ENCODE measurements at places on chromosomes 6 and 20.
A peak's percentile ranks its signal among the peaks of the same experiment; 100 is the strongest.

- DNase-seq: no peak
Measured at GRCh38 chr20:40468759-40469158, 220.3 kb downstream of the MAFB start.

DNA sequence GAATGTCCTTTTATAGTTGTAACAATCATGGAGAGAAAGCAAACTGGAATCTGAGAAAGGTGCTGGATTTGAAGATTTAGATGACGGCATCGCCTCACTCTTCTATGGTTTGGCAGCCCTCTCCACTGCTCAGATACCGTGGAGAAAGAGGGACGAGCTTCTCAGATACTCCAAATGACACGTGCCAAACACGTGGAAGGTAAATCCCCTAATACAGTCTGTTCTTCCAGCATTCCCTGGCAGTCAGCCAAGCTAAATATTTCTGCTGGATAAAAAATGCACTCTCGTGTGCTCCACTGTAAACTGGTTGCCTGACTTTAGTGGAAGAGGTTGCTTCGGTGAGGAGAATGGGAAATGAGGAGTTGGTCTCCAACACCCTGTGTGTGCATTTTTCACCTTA lies 16.7 kb upstream of the PRDM1 start:
- DNase-seq: no peak

DNA sequence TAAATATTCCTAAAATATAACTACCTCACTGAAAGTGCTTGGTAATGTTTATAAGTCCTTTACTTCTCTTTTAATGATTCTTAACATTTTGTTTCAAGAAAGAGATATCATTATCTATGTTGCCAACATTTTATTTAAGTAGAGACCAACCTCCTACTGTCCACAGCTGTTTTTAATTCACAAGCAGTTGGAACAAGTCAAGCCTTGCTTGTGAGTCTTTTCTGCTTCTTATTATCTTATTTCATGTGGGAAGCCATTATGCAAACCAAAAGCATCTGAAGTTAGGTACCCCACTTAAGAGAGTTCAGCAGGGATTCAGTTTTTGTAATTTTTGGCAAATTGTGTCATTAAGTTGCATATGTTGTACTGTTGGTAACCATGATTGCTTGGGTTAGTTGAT lies 1714.5 kb downstream of the GRIK2 start:
- no peak for DNase-seq

GRCh38 chr20:38297916-38298674 lies 5.9 kb upstream of the BPI start:
- no peak for DNase-seq

DNA sequence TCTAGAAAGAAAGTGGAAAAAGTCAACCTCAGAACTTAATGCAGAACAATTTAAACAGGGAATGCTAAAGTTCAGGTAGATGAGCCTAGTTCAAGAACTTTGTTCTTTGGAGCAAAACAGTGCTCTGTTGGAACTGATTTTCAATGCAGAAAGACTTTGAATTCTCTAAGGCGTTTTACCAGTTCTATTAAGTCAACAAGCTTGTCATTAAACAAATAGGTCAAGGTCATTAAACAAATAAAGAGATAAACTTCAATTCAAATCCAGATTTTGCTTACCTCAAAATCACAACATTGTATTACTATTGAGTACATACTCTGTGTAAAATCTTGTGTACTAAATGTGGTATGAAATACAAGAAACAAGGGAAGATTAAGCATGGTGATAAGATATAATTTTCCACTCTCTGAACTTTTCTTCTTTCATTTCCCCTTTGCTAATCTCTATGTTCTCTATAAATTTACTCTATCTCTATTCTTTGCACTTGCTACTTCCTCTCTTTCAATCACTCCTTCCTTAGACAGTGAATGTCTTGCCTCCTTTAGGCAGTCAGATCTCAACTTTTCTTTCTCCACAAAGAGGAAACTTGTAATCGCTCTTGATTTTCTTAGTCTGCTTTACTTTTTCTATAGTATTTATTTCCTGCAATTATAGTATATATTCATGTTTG lies 160.8 kb upstream of the KHDRBS2 start:
- no peak for DNase-seq

GRCh38 chr6:22017766-22018165 lies 279.1 kb downstream of the PRL start:
- no peak for DNase-seq

DNA sequence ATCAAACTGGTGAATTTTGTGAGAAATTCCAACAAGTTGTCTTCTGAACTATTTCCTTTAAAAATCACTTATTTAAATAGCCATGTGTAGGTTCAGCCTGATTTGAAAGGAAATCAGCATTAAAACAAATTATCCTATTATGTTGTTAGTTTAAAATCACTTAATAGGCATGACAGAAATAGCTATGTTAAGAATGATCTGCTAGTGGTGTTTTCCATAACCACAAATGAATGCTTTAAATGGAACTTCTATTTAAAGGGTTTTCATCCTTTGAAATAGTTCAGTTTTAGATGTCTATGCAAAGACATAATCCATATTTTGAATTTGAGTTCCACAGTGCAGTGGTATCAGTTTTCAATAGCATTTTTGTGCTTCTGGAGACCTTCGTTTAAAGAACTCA lies 120.1 kb downstream of the PLEKHG1 start:
- DNase-seq: no peak

DNA sequence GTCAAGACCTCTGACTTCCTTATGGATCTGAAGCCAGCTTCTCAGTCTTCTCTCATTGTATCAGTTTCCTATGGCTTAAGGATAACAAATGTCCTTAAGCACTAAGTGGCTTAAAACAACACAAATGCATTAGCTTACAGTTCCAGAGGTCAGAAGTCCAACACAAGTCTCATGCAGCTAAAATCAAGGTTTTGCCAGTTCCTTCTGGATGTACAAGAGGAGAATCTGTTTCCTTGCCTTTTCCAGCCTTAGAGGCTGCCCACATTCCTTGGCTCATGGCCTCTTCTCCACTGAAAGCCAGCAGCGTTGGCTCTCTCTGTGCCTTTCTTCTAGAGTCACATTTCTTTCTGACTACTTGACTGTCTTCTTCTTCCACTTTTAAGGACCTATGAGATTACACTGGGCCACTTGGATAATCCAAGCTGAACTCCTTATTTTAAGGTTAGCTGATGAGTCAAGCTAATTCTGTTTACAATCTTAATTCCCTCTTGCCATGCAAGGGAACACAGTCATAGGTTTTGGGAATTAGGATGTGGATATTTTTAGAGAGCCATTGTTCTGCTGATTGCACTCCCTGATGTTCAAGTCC lies 179.0 kb downstream of the BCAS1 start:
- DNase-seq: no peak

GRCh38 chr6:31194061-31194834 lies 23.8 kb upstream of the POU5F1 start:
- DNase-seq: no peak

GRCh38 chr6:82040405-82041221 lies 206.9 kb downstream of the IBTK start:
- DNase-seq: no peak

DNA sequence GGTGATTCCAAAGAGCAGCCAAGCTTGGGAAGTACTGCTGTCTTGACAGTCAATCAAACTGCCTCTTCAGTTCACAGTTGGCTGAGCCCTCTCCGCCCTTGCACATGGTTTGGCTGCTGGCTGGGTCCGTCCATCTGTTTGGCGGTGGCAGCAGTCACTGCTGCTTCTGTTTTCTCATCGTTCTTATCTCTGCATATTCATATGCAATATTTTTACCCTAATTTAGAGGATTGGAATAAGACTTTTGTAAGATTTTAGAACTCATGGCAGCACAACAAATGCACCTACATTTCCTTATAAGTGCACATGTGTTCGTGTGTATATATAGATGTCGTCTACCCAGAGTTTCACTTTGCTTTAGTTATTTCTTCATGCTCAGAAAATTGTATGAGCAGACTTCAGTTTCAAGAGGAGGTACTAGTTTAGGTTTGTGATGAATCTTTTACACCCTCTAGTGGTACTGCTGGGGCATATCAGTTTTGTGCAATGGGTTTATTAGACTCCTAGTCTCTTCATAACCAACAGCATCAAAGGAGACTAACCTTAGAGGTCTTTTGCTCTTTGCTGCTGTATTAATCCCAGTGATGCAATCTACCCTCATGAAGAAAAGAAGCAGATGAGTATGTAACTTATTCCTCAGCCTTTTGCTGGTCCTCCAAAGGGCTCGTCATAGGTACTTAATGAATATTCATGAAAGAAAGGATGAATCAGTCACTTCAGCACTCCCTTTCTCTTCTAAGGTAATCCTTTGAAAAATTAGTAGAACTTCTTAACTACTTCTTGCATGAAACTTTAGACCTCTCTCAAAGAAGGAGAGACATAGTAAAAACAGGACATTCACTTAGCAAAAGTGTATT lies 44.3 kb downstream of the KHDC1L start:
- DNase-seq: no peak

DNA sequence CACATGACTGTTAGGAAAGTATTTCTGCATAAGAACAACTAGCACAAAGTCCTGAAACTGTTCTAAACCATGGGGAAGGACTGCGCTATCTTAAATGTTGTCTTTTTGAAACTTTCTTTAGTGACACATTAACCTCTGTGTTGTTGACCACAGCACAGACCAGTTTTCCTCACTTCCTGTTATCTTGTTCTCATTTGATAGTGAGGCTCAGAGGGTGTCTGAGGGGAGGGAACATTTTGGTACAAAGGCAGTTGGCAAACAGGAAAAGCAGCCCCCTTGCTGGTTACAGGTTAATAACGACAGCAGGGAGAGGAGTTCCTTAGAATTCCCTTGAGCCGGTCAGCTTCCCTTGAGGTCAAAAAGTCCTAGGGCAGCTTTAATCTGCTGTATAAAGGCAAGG lies 143.5 kb upstream of the BMP2 start:
- no peak for DNase-seq

- DNase-seq: no peak
Measured at GRCh38 chr6:132388291-132388690, 13.0 kb downstream of the MOXD1 start.

- no peak for DNase-seq
Measured at GRCh38 chr6:8027965-8028651, 36.1 kb downstream of the BLOC1S5 start.

DNA sequence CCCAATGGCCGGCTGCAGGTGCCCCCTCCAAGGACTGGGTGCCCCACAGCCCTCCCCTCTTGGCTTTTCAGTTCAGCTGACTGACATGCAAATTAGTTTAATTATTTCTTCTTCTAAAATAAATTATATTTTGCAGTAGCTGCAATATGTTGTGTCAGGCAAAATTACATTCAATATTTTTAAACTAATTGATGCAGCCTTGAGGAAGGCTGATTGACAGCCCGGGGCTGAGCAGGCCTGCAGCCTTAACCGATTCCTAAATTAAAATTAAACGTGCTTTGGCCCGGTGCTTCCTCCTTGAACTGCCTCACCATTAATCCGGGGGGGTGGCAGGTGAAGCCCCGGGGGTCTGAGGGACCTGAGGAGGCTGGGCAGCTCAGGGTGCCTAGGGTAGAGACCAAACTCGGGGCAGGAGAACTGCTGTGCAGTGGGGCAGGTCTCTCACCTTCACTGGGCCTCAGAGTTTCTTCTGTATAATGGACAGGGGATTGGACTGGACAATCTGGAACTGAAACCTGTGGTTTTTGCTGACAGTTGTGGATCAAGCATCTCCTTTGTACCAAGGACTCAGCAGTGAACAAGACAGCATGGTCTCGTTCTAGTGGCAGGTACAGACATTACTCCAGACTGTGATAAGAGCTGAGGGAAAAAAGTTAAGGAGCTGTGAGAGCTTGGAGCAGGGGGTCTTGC lies 72.5 kb downstream of the CD40 start:
- DNase-seq: no peak

GRCh38 chr6:44291841-44292240 lies 21.3 kb downstream of the AARS2 start:
- DNase-seq: no peak

DNA sequence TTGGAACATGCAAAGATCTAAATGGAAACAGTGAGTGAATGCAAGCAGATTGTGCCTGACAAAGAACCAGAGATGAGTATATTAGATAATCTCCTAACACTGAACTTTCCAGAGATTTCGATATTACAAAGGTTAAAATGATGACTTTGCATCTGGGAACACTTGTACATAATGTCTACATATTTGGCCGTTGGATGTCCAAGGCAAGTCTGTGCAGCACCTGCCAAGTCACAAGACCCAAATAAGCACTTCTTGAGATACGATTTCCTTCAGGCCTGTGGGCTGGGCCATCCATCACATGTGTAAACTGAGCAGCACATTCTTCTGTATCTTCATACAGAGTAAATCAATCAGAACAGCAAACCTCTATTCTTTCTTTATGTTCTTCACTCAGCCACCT lies 32.5 kb upstream of the SMLR1 start:
- no peak for DNase-seq

DNA sequence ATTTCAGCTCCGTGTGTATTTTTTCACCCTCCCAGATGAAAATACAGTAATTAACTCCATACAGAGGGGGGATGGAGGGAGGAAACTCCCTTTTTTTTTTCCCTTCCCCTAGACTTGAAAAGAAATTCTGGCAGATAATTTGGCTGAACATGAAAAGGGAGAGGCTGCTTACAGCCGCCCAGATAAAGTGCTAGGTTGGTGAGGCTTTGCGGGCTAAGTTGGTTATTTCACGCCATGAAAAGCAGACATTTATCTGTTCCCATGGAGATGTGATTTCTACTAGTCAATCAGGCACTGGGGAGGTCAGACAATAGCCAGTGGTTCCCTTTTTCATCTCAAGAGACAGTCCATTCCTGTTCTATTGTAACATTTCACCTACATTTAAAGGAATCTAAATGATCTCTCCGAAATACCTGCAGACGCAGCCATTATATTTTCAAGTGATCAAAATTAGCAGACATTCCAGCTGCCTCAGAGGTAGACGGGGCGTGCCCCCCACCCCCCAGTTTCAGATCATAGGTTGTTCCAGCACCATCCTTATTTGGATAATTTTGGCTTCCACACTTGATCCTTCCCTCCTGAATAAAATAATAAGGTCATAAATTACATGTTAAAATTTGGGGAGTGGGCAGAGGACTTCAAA lies 143.9 kb upstream of the ZNF217 start:
- no peak for DNase-seq

DNA sequence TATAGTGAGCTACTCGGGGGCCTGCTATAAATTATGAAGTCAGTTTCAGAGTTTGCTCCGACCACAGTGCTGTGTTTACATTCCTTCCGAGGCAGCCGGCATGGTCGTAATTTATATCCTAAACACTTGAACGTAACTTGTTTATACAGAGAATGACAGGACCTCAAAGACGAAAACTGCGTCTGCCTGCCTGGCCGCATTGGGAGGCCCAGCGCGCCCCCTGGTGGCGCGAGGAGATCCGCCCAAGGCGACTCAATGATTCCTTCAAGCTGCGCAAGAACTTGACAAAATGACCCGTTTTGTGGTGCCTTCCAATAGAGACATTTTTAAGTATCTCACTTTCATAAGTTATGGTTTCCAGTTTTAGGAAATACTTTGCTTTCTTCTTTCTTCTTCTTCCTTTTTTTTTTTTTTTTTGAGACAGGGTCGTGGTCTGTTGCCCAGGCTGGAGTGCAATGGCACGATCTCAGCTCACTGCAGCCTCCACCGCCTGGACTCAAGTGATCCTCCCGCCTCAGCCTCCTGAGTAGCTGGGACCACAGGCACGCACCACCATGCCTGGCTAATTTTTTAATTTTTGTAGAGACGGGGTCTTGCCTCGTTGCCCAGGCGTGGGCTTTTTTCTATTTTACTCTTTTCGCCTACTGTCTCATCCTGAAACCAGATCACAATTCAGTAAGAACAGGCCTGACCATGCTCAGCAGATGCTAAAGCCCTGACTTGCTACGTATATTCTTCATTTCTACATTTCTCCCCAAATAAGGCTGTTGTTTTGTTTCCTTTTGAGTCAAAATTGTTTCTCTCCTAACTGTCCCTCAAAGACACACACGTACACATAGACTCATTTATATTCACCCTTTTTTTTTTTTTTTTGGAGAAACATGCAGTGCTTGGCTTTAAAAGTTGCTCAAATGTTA lies 7.8 kb downstream of the FOXF2 start:
- DNase-seq: peak; percentile 50

- DNase-seq: no peak
Measured at GRCh38 chr6:65350530-65350929, 356.5 kb downstream of the EYS start.

Data from activated CD4-positive, alpha-beta T cell treated with anti-CD3 and anti-CD28 coated beads for 1 hour (primary cell).